NCI-H748 treated with DMSO at 0.1 percent for 48 hours (cell line): ENCODE measurements at places on chromosomes 5 and 9.

DNA sequence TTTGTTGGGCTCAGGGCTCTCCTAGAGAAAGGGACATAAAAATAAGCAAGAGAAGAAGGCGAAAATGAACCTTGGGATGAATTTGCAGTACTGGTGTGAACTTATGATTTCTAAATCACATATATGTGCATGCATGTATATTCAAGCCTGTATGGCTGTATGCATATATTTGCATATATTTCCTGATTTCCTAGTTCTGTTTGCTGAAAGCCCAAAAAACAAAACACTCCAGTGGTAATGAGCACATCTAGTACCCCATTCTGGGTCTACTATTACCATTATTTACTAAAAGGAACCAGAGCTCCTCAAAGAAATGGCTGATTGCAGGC, 7.3 kb downstream of the ZFP62 start:
- DNase-seq: no peak

GRCh38 chr5:173968154-173968797, 20.7 kb upstream of the C5orf47 start:
- no peak for DNase-seq

DNA sequence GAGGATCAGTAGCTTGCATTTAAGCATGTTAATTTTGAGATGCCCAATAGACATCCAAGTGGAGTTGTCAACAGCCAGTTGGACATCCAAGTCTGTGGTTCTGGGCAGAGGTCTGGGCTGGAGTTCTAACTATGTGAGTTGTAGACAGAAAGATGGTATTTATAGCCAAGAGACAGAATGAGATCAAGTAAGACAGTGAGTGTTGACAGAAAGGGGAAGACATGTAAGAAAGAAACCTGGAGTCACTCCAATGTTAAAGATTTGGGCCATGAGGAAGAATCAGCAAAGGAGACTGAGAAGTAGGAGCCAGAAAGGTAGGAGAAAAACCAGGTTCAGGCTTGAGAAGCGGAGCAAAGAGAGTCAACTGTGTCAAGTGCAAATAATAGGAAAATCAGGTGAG, 95.5 kb upstream of the PUM3 start:
- DNase-seq: no peak

GRCh38 chr5:127892467-127893207, 189.4 kb downstream of the CCDC192 start:
- peak; percentile 68 for DNase-seq

- no peak for DNase-seq
Measured at GRCh38 chr9:92438900-92439526, 14.7 kb upstream of the OMD start.

- DNase-seq: no peak
Measured at GRCh38 chr9:80489329-80489728, 917.6 kb downstream of the TLE4 start.
